Esophagus muscularis mucosa (tissue), 4 donors: ENCODE measurements at places on chromosomes 2 and 18. TPM values are rescaled to one million over a fixed set of nuclear protein-coding genes. Genes with fewer than 3 reads are reported as not detected.

GRCh38 chr2:207184768-207185167, 19.0 kb upstream of the KLF7 start:
- no peaks in the 10 kb centered on the region for H3K36me3 ChIP-seq
- H3K4me3 ChIP-seq, result no peak overlapping the region
- H3K27ac ChIP-seq, result no peak overlapping the region
- H3K27me3 ChIP-seq, result no peaks in the 10 kb centered on the region

Gene PLCL1
- total RNA-seq, result 79.3 TPM

Gene MEIS1
- 166 TPM for total RNA-seq

Gene NOSTRIN
- total RNA-seq, result 21.5 TPM

GRCh38 chr2:60260639-60261296, 292.7 kb downstream of the BCL11A start:
- H3K27ac ChIP-seq, result no peak overlapping the region
- H3K36me3 ChIP-seq, result no peaks in the 10 kb centered on the region
- DNase-seq, result peak; percentile 64
- no peaks in the 10 kb centered on the region for H3K4me1 ChIP-seq
- H3K27me3 ChIP-seq, result no peaks in the 10 kb centered on the region

DNA sequence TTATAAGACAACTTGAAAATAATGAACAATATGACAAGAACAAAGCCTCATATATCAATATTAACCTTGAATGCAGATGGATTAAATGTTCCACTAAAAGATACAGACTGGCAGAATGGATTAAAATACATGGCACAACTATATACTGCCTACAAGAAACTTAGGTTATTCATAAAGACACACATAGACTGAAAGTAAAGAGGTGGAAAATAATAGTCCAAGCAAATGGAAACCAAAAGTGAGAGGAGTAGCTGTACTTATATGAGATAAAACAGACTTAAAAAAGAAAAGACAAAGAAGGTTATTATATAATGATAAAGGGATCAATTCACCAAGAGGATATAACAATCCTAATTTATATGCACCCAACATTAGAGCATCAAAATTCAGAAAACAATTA, 18.2 kb downstream of the LMAN1 start:
- no peak overlapping the region for H3K4me3 ChIP-seq
- no peaks in the 10 kb centered on the region for H3K27me3 ChIP-seq
- H3K27ac ChIP-seq, result no peak overlapping the region

DNA sequence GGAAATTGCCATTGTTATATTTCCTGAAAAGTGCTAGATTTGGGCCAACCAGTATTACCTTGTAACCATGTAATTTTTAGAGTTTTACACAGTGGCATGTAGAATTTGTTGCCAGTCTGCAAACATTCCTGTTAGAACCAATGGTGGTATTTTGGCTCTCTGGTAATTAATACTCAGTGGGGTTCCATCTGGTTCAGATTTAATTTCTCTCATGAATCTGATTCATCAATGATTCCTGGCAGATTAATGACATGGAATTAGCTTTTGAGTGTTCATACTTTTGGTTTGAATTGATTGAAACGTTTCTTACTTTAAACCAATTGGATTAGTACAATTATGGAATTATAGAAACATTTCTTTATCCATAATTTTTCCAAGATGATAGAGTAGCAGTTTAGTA, 93.2 kb downstream of the MC4R start:
- no peaks in the 10 kb centered on the region for H3K27me3 ChIP-seq
- no peak overlapping the region for H3K4me3 ChIP-seq
- no peaks in the 10 kb centered on the region for H3K4me1 ChIP-seq

DNA sequence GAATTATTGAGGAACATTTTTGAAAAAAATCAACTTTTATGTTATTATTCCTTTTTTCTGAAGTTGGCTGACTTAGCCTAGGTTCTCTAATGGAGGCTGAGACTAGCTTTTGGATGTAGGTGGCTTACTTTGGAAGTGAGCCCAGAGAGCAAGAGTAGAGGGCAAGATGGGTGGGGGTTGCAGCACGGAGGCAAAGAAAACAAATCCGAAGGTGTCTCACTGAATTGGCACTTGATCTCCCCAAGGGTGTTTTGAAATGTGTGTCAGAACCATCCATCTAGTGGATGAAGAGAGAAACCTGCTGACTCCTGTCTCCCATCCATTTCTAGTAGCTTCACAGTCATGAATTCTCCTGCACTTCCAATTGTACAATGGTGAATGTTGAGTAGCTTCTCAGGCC, 390.7 kb downstream of the TMEM182 start:
- no peak overlapping the region for H3K4me3 ChIP-seq
- no peak overlapping the region for H3K27ac ChIP-seq
- H3K27me3 ChIP-seq, result no peaks in the 10 kb centered on the region
- no peaks in the 10 kb centered on the region for H3K36me3 ChIP-seq
- DNase-seq, result peak; percentile 39
- H3K4me1 ChIP-seq, result peaks cover 25% of the 10 kb centered on the region

Gene RHOB
- 809 TPM for total RNA-seq

- H3K4me1 ChIP-seq, result peaks cover 7% of the 10 kb centered on the region
- no peak overlapping the region for H3K27ac ChIP-seq
- peak; percentile 92 for DNase-seq
- H3K36me3 ChIP-seq, result no peaks in the 10 kb centered on the region
- no peaks in the 10 kb centered on the region for H3K27me3 ChIP-seq
- no peak overlapping the region for H3K4me3 ChIP-seq
Observed at GRCh38 chr2:47767880-47768609, 14.9 kb upstream of the MSH6 start.

Gene NEU2
- not detected for total RNA-seq

DNA sequence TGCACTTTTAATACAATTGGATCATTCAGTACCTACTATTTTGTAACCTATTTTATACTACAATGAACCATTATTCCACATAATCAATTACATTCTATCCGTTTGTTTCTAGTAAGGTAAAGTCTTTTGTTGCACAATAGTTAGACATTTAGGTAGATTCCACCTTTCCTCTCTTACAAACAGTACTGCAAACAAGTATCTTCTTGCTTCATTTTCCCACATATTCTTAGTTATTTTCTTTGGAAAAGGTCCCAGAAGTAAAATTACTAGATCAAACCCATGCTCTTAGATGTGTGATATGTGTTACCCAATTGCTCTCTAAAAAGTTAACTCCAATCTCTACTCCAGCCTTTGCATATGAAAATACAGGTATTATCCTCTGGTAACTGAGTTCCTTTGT, 49.6 kb downstream of the SPIRE1 start:
- H3K36me3 ChIP-seq, result no peaks in the 10 kb centered on the region
- no peak overlapping the region for H3K4me3 ChIP-seq
- DNase-seq, result no peak
- peaks cover 4% of the 10 kb centered on the region for H3K4me1 ChIP-seq
- H3K27ac ChIP-seq, result no peak overlapping the region

DNA sequence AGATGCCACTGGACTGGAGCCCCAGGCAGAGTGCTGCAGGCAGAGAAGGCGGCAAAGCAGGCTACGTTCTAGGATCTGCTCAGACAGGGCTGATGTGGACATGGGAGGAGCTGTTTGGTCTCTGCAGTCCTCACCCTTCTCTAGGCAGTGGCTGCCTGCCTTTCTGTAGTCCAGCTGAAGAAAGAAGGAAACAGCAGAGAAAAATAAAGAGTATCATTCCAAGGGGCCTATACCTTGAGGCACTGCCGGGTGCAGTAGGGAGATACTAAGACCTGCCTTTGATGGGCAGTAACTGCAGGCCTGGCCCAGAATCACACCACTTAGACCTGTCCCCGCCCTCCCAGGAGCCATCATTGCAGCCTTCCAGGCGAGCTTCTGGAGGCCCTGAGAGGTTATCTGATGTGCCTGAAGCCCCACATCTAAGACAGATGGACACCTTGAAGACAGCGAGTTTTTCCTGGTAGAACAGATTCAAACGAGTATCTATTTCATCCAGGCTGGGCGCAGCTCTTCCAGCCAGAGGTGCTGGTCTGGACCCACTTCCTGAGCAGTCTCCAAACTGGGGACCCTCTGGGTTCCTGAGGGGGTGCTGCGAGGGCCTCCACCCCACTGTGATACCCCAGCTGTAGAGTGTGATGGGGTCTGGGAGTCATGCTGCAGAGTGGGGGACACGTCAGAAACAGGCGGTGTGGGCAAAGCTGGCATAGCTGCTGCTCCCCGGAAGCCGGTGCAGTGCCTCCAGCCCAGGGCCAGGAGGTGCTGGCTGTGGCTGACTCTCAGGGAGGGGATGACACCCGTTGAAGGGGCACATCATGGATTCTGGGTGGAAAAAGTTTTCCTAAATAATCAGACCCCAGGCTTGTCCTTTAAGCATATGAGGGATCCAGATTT, 87.3 kb upstream of the OTOS start:
- H3K27ac ChIP-seq, result no peak overlapping the region
- DNase-seq, result no peak
- no peaks in the 10 kb centered on the region for H3K27me3 ChIP-seq
- H3K4me3 ChIP-seq, result no peak overlapping the region

DNA sequence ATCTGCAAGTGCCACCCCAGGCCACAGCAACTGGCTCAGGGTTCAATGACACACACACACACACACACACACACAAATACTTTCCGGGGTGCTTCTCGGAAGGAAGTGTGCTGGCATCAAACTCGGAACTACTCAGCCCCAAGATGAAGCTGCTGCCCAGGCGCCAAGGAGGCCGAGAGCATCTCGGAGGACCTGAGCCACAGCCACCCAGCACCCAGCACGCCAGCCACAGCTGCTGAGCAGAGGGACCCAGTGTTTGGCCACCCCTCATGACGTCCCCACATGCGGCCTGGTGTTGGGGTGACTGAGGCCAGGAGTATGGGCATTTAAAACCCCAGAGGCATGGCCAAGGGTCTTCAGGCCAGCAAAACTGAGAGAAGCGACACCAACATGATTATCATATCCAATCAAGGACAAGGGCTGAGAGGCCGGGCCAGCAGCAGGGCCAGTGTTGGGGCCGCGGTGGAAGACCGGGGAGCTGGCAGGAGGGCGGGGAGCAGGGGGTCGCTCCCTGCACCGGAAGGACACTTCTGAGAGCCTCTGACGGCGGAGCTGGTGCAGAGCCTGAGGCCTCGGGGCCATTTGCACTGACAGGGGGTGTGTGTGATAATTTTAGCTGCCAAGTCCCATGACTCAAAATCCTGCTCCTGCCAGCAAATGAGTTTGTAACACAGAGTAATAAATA, 61.8 kb downstream of the BIN1 start:
- H3K27me3 ChIP-seq, result no peaks in the 10 kb centered on the region
- peaks cover 15% of the 10 kb centered on the region for H3K36me3 ChIP-seq
- H3K27ac ChIP-seq, result no peak overlapping the region
- no peak overlapping the region for H3K4me3 ChIP-seq
- H3K4me1 ChIP-seq, result peaks cover 3% of the 10 kb centered on the region

DNA sequence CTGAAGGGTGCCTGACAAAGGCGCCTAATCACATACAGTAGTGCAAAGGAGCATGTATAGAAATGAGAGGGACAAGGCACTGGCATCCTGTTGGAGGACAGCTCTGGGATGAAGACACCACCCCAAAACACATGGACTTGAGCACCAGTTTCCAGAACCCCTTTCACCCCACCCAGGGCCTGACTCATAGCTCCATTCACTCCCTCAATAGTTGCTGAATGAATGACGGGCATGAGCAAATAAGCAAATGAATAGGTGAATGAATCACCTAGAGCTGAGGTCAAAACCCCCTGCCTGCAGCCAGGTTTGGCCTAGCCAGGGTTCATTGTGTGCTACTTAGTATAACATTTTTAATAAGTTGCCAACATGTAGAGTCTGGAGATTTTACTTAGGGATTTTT, 66.3 kb downstream of the NRP2 start:
- H3K27ac ChIP-seq, result peak overlapping the region; percentile 80
- H3K4me1 ChIP-seq, result no peaks in the 10 kb centered on the region
- no peak overlapping the region for H3K4me3 ChIP-seq
- H3K36me3 ChIP-seq, result peaks cover 90% of the 10 kb centered on the region

- no peaks in the 10 kb centered on the region for H3K4me1 ChIP-seq
- H3K36me3 ChIP-seq, result no peaks in the 10 kb centered on the region
- H3K4me3 ChIP-seq, result no peak overlapping the region
- no peaks in the 10 kb centered on the region for H3K27me3 ChIP-seq
- DNase-seq, result no peak
Observed at GRCh38 chr2:144894612-144895599, 375.0 kb upstream of the ZEB2 start.

- no peaks in the 10 kb centered on the region for H3K27me3 ChIP-seq
- H3K4me3 ChIP-seq, result no peak overlapping the region
- no peak overlapping the region for H3K27ac ChIP-seq
- no peaks in the 10 kb centered on the region for H3K36me3 ChIP-seq
- peaks cover 6% of the 10 kb centered on the region for H3K4me1 ChIP-seq
Observed at GRCh38 chr18:1014951-1015624, 110.4 kb downstream of the ADCYAP1 start.

GRCh38 chr2:71798266-71799012, 345.1 kb downstream of the DYSF start:
- DNase-seq, result no peak
- no peaks in the 10 kb centered on the region for H3K36me3 ChIP-seq
- H3K4me1 ChIP-seq, result peaks cover 5% of the 10 kb centered on the region
- no peaks in the 10 kb centered on the region for H3K27me3 ChIP-seq

DNA sequence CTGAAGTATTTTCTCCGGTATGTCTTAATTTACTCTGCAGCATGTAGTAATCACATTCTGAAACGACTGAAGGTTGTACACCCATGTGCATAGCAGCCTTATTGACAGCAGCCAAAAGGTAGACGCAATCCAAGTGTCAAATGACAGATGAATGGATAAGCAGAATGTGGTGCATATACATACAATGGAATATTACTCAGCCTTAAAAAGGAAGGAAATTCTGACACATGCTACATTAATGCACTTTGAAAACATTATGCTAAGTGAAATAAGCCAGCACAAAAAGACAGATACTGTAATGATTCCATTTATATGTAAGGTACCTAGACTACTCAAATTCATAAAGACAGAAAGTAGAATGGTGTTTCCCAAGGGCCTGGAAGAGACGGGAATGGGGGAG, 88.0 kb upstream of the EFEMP1 start:
- no peaks in the 10 kb centered on the region for H3K36me3 ChIP-seq
- H3K27me3 ChIP-seq, result no peaks in the 10 kb centered on the region
- no peak overlapping the region for H3K4me3 ChIP-seq

DNA sequence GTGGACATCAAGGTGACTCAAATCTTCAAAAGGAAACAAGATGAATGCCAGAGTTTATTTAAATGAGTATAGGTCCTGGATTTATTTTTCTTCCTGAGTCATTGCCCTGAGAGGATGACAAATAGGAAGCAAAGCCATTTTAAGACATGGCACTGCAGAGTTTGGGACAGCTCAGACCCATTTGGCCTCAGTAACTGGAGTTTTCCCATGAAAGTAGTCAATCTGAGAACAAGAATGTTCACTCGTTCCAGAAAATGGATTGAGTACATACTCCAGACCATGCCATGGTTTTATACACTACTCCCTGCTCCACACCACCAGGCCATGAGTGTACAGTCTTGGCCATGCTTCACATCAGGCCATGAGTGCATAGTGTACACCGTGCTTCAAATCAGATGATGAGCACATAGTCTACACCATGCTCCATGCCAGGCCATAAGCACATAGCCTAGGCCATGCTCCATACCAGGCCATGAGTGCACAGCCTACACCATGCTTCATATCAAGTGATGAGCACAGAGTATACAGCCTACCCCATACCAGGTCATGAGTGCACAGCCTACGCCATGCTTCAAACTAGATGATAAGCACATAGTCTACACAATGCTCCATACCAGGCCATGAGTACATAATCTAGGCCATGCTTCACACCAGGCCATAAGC, 202.4 kb downstream of the FBXO15 start:
- no peaks in the 10 kb centered on the region for H3K27me3 ChIP-seq
- no peak overlapping the region for H3K4me3 ChIP-seq
- H3K27ac ChIP-seq, result no peak overlapping the region
- no peaks in the 10 kb centered on the region for H3K4me1 ChIP-seq
